Stimulated activated CD8-positive, alpha-beta memory T cell treated with anti-CD3 and anti-CD28 coated beads, Interleukin-4, amount 100 ng/mL, for 1 hour (primary cell): ENCODE measurements at places on chromosomes 3 and 15.

GRCh38 chr3:192887047-192887446, 30.6 kb downstream of the MB21D2 start:
- DNase-seq: no peak

GRCh38 chr3:41893977-41894376, 67.9 kb downstream of the ULK4 start:
- no peak for DNase-seq

- DNase-seq: no peak
These were observed 7.9 kb downstream of the SHOX2 start for GRCh38 chr3:158098309-158098639.

- DNase-seq: no peak
These were observed 2.4 kb downstream of the ADIPOQ start for GRCh38 chr3:186844908-186845307.

- DNase-seq: no peak
These were observed 20.0 kb upstream of the CFAP20DC start for GRCh38 chr3:59069838-59070237.

DNA sequence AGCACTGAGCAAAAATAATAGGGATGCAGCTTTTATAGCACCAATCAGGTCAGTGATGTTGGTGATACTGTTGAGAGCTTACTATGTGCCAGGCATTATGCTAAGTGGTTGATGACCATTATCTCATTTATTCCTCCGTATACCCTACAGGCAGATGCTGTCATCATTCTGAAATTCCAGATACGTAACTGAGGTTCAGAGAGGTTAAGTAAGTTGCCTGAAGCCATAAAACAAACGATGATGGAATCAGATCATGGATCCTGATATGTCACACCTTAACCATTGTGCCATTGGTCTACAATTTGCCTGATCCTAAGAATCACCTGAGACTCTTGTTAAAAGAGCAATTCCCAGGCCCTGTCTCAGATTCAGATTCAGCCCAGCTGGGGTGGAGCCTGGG, 49.5 kb downstream of the ST6GAL1 start:
- no peak for DNase-seq

DNA sequence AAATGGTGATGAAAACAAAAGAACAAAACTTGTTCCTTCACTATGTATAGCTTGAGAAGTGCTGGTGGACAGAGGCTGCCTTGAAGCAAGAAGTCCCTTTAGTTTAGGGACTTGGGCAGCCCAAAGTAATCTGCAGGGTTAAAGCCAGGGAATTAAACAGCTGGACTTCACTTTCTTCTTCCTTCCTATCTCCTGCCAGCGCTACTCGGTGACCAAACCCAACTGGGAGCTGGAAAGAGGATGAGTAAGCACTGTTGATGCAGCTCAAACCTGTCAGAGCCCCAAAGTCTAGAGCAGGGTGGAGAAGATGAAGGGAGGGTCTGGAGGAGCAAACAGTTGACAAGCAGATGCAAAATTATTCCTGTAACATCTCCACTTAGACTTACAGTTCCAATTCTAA, 73.1 kb upstream of the FBN1 start:
- no peak for DNase-seq

- no peak for DNase-seq
These were observed 45.7 kb upstream of the MYZAP start for GRCh38 chr15:57545995-57546394.

DNA sequence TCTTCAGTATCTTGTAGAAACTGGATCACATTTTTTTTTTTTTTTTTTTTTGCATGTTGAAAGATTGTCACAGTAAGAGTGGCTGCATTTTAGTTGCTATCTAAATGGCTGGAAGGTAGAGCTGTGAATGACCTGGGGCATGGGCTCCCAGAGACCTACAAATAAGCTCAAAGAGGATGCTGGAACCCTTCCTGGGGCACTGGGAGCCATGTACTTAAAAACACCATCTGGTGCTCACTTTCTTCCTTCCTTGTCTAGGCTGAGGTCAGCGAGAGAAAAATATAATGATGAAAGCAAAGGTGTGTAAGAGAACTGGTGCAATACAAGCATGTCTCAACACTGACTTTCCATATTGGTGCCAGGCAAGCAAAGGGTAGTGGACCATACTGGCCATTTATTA, 323.9 kb downstream of the SV2B start:
- DNase-seq: no peak

DNA sequence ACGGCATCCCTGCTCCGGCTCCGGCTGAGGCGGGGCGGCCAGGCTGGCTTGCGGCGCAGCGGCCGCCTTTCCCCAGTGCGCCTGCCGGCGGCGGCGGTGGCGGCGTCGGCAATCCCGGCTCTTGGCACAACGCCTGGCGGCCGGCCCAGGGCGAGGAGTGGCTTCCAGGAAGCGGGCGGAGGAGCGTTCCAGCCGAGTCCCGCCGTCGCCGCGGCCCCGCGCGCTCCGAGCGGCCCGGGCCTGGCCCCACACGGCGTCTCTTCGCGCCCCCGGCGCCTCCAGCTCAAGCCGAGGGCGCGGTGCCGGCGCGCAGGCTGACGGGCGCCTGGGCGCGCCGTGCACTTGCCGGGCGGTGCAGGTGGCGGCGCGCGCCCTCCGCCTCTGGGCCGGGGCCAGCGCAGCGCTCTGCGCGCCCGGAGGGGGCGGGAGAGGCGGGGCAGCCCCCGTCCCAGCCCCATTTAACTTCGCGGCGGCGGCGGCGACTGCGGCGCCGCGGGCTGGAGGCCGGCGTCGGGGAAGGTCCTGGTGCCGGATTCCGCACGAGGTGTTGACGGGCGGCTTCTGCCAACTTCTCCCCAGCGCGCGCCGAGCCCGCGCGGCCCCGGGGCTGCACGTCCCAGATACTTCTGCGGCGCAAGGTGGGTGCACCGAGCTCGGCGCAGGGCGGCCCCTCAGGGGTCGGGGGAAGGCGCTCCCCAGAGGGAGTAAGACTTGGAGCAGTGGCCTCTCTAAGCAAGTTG, at the start of gene ADAMTSL3:
TSS of gene ADAMTSL3 (plus strand) at position 485 of the 740 bp plus-strand sequence. CDS start 1,639 bp downstream, outside the sequence.
- DNase-seq: no peak

DNA sequence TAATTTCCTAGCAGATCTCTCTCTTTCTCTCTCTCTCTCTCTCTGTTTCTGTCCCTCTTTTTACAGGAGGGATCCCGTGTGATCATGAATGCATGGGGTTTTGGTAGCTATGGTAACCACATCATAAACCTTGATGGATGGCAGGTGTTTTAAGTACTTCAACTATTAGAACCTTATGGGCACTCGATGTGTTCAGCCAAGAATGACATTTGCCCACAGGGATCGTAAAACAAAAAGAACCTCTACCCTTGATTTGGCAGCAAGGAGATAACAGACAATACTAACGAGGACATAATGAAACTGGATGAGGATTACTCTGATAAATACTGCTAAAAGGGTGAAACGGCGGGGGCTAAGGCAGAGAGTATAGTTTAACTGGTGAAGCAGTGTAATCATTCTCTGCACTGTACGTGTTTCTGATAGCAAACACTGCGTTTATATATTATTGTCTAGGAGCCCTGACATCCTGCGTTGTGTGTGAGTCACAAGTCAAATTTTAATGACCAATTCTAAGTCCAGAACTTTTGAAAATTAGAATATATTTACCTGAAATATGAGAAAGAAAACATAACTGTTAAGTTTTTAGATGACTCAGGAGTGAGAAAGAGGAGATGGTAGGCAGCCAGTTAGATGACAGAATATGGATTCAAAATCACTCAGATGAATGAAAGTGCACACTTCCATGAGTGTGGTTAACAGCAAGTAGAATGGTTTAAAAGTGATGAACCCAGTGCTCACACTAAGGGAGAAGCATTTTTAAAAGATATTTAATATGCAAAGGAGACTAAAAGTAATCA, 80.3 kb downstream of the OTOL1 start:
- DNase-seq: no peak

- no peak for DNase-seq
These were observed 5.9 kb downstream of the SYNM start for GRCh38 chr15:99110581-99111320.

DNA sequence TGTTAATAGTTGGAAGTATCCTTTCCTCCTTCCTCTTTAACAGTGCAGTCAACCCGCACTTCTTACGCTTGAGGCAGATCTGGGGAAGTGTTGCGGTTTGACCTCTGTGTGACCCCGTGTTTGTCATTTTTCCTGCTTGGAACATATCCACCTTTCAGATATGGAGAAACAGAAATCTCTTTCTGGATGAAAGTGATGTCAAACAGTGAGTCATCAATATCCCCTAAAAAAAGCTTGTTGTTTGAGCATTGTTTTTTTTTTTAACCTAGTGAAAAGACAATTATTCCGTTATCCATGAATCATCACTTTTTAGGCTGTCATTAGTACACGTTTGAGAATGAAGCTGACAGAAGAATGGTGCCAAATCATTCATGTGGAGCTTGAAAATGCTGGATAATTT, 293.7 kb downstream of the ARPP21 start:
- DNase-seq: no peak

DNA sequence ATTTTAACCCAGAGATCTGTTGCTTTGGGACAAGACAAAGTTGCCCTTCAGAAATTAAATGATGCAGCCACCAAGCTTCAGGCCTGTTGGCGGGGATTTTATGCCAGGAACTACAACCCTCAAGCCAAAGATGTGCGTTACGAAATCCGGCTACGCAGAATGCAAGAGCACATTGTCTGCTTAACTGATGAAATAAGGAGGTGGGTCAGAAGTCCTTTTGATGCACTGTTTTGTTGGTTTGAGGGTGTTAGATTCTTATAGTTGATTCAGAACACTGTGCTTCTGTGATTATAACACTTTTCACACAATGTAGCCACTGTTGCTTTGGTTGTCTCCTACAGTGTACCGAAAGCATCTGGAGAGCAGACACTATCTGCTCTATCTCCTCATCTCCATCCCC, 20.8 kb upstream of the NXPE3 start:
- DNase-seq: no peak

DNA sequence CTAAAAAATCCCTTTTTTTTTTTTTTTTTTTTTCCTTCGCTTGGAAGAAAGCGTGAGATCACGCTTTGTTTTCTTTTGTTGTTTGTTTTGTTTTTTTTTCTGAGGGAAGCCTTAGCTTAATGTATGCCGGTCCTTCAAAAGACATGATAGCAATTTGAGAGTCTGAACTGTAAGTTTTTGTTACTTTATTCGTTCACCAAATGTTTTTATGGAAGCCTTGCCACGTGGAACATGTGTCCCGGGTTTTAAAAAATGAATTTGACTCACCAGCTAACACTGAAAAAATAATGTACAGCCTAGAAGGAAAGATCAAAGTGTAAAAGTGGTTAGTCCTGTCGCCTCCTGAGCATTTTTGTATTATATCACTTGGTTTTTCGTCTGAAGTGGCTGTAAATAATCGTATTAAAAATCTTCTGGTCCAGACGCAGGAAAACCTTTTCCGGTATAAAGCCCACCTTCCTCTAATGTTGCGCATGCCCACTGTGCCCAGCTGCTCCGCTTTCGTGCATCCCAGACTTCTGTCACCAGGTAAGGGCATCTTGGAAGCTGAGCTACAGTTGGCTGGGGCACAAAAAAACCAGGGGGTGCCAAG, 795 bp upstream of the MYNN start:
- DNase-seq: peak; percentile 39

DNA sequence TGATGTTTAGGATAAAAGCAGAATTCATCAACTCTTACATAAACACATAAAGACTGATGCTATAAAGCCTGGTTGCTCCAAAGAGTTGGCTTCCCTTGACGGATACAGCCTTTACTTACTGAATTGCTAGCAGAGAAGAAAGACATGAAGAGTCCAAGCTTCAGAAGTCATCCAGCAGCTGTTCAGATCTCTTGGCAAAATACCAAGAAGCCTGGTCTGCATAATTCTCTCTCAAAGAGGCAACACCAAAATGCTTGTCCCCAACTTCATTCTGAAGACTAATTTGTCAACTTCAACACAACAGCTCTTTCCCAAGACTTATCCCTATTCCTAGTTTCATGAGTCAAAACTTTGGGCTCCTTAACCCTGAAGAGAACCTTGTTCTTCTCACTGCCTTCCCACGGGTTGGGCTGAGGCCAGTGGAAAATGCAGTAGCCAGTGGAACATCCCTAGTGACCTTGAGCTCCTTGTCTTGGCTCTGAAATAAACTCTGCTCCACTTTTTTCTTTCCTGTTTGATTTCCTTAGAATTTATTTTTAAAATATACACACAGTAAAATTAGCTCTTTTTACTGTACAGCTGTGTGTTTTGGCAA, 119.2 kb upstream of the THBS1 start:
- DNase-seq: no peak

GRCh38 chr15:74497584-74497983, 36.6 kb upstream of the UBL7 start:
- no peak for DNase-seq
